Activated CD4-positive, alpha-beta T cell treated with anti-CD3 and anti-CD28 coated beads, Interleukin-2, amount 50 U/mL, for 48 hours (primary cell): ENCODE measurements at places on chromosomes 2 and 18.

DNA sequence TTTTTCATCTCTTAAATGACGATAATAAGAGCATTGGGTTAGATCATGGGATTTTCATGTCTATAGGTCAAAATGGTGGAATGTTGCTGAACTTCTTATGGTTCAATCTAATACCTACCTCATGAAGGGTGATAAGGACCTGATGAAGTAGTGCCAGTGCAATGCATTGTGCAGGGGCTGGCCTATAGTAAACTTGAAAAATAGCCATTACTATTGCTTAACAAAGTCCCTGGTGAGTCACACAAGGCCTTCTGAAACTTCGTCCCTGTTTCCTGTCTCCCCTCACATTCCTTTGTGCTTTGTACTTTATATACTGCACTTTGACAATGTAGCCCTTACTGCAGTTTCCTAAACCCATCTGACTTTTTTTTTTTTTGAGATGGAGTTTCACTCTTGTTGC, 515.9 kb downstream of the SLC4A3 start:
- no peak for DNase-seq

- no peak for DNase-seq
Observed at GRCh38 chr18:50651334-50651733, 91.4 kb downstream of the MAPK4 start.

DNA sequence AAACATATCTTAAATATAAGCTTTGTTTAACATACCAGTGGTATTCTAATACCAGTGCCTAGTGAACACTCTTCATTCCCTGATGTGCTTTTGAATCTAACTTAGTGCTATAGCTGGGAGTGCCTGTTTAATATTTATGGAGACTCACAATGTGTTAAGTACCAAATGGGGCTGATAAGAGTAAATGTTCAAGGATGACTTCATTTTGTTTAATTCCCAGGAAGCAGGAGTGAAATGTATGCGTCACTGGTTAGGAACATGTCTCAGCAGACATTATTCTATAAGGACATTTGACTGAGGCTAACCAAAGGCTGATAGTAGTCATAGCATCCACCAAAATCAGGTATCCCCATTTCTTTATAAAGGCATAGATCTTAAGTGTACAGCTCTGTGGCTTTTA, 31.7 kb upstream of the LINC00305 start:
- no peak for DNase-seq

GRCh38 chr2:113198790-113199612, 25.2 kb downstream of the PSD4 start:
- peak; percentile 82 for DNase-seq

- no peak for DNase-seq
Observed at GRCh38 chr2:234092344-234092743, 41.8 kb downstream of the SPP2 start.

DNA sequence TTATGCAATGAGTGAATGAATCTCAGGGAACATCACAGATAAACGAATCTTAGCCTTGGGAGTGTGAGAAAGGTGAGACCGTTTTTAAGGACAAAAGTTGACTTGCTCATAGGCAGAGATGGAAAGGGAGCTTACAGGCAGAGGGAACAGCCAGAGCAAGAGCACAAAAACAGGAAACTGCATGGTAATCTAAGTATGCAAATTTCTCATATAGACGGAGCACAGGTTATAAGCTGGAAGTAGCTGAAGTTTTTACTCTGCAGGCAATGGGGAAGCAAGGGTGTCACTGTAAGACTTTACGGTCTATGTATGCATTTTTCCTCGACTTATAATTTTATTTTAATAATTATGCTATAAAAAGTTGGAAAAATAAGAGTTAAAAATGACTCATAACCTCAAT, 44.8 kb upstream of the STRN start:
- no peak for DNase-seq

DNA sequence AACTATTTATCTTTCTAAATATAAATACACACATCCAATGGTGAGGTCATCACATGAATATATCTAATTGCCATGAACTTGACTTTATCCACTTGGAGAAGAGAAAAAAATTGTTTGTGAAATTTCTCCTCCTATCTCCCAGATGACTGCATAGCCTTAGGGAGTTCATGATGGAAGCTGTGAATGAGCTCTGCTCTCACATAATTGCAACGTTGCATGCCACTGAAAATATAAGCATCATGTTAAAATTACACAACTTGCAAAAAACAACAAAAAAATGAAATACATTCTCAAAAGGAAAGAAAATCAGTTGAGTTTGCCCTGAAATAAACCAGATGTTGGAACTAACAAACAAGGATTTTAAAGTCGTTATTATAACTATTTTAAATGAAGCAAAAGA, 50.6 kb upstream of the OSR1 start:
- DNase-seq = no peak

- DNase-seq = no peak
Observed at GRCh38 chr2:219405958-219406860, 12.0 kb upstream of the DES start.

GRCh38 chr2:61443342-61444041, 27.4 kb downstream of the USP34 start:
- DNase-seq = no peak

DNA sequence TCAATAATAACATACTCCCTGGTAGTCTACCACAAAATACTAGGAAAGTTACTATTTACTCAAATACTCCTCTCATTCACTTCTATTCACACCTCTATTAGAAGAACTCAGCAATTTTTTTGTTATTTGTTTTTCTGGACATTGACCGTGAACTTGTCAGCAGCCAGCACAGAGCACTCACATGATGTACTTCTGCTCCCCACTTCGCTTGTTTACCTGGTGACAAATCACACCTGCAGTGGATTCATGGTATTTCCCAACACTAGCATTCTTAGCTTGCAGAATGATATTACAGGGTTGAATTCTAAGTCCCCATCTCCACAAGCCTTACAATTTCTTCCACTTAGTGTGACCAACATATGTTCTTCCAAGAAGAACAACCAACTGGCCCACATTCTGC, 238.2 kb downstream of the SATB2 start:
- DNase-seq = no peak

DNA sequence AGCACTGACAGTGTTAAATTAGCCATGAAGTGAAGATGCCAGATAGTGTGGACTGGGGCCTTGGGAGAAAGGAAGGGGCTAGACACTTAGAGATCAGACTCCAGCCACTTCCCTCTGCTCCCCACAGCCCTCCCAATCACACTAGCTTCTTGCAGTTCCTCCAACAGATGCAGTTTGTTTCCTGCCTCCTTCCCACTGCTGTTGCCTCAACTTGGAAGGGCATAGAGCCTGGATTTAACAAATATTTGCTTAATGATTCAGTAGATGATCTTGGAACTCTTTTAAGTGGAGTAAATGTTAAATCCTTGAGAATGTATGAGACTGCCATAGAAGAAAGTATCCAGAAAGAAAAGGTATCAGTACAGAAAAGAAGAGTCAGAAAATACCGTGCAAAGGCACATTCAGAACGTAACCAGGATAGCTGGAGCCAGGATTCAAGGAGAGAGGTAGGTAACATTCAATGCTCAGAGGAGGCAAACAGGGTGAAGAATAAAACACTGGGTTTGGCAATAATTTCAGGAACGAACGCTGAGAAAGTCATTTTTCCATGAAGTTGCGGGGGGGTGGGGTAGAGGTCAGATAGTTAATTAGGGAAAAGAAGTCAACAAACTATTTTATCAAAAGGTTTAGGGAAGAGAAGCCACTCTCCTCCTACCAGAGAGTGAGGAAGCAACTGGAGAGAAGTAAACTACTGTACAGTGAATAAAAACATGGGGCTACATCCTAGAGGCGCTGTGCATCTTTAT, 1.3 kb upstream of the BZW1 start:
- DNase-seq = no peak

GRCh38 chr18:27735117-27735516, 441.8 kb downstream of the CDH2 start:
- DNase-seq = no peak

- DNase-seq = peak; percentile 56
Observed at GRCh38 chr2:230866756-230867523, 2.2 kb downstream of the ITM2C start.

GRCh38 chr18:36349552-36349951, 52.0 kb downstream of the FHOD3 start:
- DNase-seq = no peak
